Activated T-cell treated with anti-CD3 and anti-CD28 coated beads for 4 hours (primary cell): ENCODE measurements at places on chromosomes 11 and 22.
A peak's percentile ranks its signal among the peaks of the same experiment; 100 is the strongest.

DNA sequence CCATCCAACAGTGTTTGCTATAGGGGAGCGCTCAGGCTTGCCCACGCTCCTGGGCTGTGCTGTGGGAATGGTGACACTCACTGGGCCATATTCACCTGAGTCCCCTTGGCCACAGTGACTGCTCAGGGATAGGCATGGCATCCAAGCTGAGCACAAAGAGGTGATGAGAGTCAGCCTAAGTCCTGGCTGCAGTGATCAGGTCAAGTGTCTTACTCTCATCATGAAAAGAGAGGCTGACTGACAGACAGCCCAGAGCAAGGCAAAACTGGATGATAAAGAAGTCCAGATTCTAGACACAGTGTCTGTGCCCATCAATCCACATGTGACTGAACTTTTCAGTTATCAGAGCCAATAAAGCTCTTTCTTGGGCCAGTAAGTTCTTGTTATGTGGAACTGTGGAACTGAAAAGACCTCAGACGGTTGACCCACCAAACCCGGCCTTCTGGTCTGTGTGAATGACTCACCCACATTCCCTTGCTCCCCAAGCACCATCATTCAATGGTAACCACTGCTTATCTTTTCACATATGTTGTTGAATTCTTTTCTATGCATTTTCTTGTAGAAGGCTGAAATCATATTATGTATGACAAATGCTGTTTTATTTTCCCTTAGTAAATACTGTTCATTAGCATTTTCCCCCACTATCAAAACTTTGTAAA lies 43.2 kb upstream of the YPEL1 start:
- DNase-seq, result no peak

- no peak for DNase-seq
These were observed 175.0 kb downstream of the INSC start for GRCh38 chr11:15289723-15290122.

- DNase-seq, result peak; percentile 88
These were observed at the start of the genes KBTBD4 and NDUFS3 for GRCh38 chr11:47578524-47579494. KBTBD4 (minus strand) TSS chr11:47578970; CDS start chr11:47578951, 19 bp downstream. NDUFS3 (plus strand) TSS chr11:47579074; CDS start chr11:47579092, 18 bp downstream.

GRCh38 chr11:86418106-86418505 lies 43.4 kb downstream of the CCDC81 start:
- DNase-seq, result no peak

GRCh38 chr11:119530509-119530908 lies 107.5 kb upstream of the THY1 start:
- DNase-seq, result no peak

- DNase-seq, result no peak
These were observed 12.5 kb upstream of the PEX26 start for GRCh38 chr22:18065256-18065655.

GRCh38 chr22:22194931-22195264 lies 49.7 kb upstream of the VPREB1 start:
- no peak for DNase-seq

DNA sequence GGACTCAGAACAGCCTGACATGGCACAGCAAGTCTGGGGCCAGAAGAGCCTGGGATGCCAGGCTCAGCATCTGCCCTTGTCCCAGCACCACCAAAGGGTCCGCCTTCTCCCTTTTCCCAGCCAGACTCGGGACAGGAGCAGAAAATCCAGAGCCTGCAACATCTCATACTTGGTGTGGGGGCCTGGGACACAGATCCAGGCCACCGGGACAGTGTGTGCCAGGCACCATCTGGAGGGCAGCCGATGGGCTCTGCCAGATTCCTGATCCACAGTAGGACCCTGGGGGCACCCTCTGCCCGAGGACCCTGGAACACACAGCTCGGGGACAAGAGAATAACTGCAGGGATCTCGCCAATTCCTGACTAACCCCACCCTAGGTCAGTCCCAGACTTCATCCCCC lies 67.7 kb downstream of the PHF21B start:
- no peak for DNase-seq

GRCh38 chr11:87451395-87451794 lies 413.7 kb downstream of the TMEM135 start:
- no peak for DNase-seq

DNA sequence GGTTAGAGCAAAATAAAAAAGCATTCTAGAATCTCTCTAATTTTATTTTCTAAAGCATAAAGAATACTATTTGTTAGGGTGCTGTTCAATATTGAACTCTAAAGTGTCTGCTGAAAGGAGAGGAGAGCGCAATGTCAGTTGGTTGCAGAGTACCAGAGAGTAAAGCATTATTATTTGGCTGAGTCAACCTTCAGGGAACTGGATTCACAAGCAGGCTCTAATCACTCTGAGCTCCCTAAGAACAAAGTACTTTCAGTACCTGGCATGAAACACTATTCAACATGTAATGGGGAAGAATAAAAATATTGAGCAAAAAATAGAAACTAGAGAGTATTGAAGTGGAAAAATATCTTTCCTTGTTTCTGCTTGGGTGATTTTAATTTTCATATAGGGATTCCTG lies 961.0 kb upstream of the CCDC90B start:
- DNase-seq, result no peak

DNA sequence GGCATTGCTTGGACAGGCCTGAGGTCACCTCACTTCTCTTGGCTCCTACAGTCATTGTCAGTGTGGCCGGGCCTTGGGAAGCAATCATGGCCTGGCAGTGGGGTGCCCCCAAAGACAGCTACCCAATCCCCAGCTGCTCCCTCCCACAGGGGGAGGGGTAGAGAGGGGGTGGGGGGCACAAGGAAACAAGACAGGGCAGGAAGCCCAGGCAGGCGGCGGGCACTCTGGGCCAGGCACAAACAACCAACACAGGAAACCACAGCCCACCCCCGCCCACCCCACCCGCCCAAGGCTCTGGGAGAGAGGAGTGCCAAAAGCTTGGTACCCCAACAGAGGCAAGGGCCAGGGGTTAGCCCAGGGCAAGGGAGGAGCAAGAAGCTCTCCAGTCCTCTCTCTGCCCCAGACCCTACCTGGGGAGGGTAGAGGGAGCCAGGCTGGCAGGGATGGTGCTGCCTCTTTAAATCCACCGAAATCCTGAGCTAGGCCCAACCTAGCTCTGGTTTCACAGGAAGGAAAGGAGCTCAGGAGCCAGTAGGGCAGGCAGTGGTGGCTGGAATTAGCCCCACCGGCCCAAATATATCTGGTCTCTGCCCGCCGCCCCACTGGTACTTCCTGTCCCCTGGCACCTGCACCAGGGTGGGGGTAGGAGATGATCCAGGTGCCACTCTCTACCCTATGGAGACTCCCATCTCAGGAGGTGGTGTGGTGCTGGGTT lies 12.2 kb downstream of the BCL9L start:
- no peak for DNase-seq

GRCh38 chr11:120235024-120235628 lies 4.8 kb upstream of the POU2F3 start:
- DNase-seq, result peak; percentile 32

DNA sequence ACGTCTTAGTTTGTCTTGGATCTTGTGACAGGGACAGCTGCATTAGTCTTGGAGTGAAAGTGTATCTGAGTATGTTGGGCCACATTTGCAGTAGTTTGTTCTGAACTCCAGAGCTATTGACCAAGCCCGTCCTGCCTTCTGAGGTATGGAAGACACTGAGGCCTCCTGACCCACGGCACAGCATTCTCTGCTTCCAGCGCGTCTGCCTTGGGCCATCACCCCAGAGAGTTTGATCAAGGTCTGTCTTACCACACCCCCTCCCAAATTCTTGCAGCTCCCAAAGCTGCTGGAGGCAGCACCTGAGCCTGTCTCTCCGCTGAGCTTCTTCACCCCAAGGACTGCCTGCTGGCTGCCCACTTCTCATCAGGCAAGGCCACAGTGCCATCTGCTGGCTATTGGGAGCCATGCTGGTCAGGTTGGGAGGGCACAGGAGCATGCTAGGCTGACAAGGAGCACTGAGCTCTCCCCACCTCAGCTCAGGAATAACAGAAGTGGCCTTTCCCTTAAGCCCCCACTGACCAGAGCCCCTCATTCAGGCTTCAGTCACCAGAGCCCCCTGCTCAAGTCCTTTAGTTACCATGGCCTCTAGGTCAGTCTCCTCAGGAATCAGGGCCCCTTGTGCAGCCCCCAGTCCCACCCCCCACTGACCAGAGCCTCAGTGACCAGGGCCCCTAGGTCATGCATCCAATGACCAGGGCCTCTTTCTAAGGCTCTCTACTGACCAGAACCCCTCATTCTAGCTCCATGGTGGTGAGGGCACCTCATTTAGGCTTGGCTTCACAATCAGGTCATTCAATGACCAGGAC lies 27.2 kb upstream of the SMPD1 start:
- peak; percentile 49 for DNase-seq

DNA sequence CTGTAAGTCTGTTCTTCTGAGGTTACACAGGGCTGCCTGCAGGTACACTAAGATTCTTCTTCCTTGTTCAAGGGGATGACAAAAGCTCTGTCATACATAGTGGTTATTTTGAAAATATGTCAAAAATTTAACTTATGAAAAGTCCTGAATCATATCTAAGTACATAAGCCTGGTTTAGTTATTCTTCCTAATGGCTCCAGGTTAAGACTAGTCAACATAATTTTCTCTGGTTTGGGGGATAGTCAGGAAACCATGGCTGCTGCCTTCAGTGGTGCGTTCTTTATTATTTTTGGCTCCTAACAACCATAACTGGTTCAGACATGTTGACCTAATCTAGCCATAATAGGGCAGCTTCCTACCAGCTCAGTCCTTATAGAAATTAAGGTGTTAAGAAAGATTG lies 257.4 kb upstream of the DDI1 start:
- DNase-seq, result no peak

DNA sequence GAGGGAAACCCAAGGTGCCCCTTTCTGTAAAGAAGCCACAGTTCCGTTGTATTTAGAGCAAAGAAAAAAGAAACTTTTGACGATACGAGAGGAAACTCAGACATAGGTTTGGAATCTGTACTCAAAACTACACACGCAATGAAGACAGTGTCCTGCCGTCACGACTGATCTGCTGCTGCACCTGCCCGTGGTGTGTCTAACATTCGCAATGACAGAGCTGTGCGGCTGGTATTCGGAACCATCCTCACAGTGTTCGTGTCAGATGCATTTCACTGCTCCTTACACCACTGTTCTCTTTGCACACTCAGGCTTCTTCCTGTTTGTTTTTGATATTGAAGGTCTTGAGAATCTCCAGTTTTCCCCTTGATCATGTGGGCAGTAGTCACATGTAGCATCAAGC lies 84.8 kb downstream of the RTL6 start:
- no peak for DNase-seq

DNA sequence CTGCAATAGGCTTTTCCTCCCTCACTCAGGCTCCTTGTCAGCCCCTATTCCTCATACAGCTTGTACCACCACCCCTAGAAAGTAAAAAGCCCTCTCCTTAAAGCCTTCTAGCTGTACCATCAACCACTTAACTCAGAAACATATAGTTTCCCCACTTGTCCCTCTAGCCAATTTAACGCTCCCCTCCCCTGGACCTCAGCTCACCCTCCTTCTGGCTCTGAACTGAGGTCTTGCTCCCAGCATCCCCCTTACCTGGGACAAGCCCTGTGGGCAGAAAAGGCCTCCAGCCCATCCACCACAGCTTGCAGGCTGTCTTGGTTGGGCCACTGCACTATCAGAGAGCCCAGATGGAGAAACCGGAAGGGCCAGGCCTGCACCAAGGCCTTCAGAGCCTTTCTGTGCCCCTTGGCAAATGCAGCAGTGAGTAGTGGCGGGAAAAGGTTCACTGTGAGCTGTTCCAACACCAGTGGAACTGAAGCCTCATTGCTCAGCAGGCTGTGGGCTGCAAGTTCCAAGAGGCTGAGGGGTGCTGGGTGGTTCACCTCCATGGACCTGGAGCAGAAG lies 12.4 kb upstream of the TOP3B start:
- DNase-seq, result no peak

- DNase-seq, result no peak
These were observed 5.7 kb downstream of the ZP1 start for GRCh38 chr11:60872961-60873524.

- DNase-seq, result no peak
These were observed 45.8 kb downstream of the PC start for GRCh38 chr11:66912361-66912760.

DNA sequence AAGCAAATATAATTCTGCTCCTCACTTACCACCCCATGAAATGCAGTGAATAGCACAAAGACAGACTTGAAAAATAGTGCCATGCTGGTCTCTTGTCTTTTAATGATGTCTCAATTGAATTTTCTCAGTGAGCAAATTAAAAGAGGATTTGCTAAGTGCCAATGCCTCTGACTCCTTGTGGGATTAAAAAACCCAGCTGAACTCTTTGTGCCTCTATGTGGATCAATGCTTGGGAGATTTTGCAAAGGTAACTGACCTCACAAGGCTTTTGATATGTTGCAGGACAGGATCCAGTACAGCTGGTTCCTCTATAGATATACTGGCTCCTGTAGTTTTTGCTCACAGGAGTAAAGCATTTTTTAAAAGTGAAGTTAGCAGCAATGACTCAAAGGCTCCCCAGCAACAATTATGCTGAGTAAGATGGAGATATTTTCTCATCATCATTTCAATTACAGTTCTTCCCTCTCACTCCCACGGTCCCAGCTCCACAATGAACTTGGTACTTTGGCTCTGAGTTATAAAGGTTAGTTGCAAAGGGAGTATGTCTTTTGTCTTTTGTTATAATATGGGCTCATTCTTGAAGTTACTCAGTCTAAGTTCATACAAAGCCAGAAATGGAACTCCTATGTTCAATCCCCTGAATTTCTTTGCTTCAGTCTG lies 471.5 kb downstream of the LRRC4C start:
- DNase-seq, result no peak

DNA sequence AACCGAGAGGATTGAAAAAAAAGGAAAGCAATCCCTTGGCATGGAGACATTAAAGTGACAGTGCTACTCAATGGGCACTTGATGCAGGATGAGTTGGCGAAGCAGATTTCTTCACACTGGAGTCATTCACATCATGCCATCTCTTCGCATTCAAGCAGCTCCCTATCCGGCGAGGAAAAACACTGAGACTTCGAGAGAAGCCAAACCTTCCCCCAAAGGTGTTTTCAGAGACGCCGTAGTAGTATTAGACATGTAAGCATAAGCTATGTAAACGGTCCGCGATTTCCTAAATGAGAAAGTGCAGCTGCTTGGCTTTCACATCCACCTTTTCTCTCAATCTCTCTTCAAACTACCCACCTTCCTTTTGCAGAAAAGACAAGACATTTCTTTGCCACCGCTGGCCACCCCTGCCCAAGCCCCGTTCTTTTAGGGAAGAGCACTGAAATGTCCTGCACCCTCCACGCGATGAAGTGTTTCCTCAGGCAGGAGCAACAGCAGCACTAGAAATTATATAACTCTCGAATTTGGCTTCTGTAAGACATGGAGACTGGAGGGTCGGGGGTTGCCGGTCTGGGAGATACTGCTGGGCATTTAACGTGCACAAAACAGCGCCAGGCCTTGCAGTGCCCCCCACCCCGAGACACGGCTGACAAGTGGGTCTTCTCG lies at the start of gene DLG2:
Gene DLG2 (minus strand): TSS at position 13 of the 666 bp plus-strand sequence.
- no peak for DNase-seq

GRCh38 chr22:45968751-45969413 lies 8.1 kb downstream of the WNT7B start:
- no peak for DNase-seq

GRCh38 chr22:24525416-24526037 lies 29.4 kb downstream of the GUCD1 start:
- peak; percentile 73 for DNase-seq

DNA sequence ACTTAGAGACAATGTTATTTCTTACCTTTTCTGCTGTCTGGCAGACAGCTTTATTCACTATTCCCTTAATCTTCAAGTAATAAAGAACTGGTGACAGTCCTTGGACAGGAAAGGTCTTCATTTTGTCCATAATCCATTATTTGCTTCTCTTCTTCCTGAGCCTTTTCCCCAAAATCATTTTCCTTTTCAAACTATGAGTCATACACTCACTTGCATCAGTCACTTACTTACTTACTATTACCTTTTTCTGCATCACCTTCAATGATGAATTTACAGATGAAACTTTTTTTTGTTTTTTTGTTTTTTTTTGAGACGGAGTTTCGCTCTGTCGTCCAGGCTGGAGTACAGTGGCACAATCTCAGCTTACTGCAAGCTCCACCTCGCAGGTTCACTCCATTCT lies 9.5 kb downstream of the METTL15 start:
- no peak for DNase-seq
